Kidney (tissue), 22 donors: ENCODE measurements at places on chromosomes 2 and 18.

DNA sequence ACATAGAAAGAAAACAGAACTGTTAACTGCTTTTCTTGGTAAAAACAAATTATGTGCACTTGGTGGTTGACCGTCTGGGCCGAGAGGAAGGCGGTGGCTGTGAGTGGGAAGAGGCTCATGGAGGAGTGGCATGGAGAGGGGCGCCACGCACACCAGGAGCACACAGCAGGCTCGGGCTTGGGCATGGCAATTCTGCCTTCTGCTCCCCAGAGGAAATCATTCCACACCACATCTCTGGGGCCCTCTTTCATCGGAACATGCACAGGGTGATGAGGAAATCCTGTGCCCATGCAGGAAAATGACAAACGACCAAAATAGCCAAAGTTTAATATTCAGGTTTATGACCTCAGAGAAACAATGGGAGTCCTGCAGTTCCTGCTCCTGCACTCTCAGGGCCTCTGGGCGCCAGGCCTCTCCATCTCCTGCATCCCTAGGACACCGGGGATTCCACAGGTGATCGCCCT, 26.4 kb downstream of the WDFY1 start:
- H3K27ac ChIP-seq: no peak overlapping the region
- no peaks in the 10 kb centered on the region for H3K27me3 ChIP-seq
- no peak for DNase-seq
- H3K4me1 ChIP-seq: no peaks in the 10 kb centered on the region

DNA sequence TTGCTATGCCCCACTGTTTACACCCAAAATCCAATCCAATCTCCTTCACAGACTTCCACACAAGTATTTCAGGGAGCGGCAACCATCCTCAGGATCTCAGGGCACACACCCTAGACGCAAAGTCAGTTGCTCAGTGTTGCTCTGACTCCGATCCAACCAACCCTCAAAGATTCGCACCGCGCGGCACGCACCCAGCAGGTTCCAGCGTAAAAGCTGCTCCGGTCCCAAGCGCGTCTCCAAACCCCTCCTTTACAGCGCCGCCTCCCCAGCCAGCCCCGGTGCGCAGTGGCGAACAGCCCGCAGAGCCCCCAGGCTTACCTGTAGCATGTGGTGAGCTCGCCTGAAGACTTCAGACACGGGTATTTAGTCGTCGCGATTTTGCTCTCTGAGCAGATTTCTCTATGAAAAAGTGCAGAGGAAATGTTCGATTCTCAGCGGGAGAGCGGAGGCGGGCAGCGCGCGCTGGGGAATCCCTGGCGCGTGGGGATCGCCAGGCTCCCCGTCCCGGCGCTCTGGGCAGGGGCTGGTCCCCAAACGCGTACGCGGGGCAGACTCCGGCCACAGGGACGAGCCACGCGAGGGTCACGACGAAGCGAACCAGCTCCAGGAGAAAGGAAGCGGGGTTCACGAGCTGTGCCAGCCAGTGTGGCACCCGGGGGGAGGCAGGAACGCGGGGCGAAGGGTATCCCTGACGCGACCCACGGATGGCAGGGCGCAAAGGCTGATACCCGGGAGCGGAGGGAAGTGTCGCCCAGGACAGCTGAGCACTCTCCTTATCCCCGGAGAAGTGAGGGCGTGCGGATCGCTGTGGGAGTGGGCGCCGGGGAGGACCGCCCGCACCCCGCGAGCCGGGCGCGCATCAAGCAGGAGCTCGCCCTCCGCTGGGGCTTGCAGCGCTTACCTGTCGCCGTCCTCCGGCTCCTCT, 650 bp downstream of the CCBE1 start:
- peak; percentile 55 for DNase-seq
- no peaks in the 10 kb centered on the region for H3K27me3 ChIP-seq
- H3K4me1 ChIP-seq: no peaks in the 10 kb centered on the region
- peak overlapping the region; percentile 56 for H3K4me3 ChIP-seq
- no peaks in the 10 kb centered on the region for H3K36me3 ChIP-seq

- no peak overlapping the region for H3K4me3 ChIP-seq
- DNase-seq: no peak
- no peaks in the 10 kb centered on the region for H3K27me3 ChIP-seq
- peaks cover 5% of the 10 kb centered on the region for H3K36me3 ChIP-seq
Measured at GRCh38 chr2:200877443-200877842, 11.4 kb downstream of the PPIL3 start.

- H3K4me3 ChIP-seq: no peak overlapping the region
- peak; percentile 74 for DNase-seq
- H3K4me1 ChIP-seq: no peaks in the 10 kb centered on the region
- H3K36me3 ChIP-seq: no peaks in the 10 kb centered on the region
- no peaks in the 10 kb centered on the region for H3K27me3 ChIP-seq
Measured at GRCh38 chr2:53096351-53096750, 671.3 kb upstream of the CHAC2 start.

DNA sequence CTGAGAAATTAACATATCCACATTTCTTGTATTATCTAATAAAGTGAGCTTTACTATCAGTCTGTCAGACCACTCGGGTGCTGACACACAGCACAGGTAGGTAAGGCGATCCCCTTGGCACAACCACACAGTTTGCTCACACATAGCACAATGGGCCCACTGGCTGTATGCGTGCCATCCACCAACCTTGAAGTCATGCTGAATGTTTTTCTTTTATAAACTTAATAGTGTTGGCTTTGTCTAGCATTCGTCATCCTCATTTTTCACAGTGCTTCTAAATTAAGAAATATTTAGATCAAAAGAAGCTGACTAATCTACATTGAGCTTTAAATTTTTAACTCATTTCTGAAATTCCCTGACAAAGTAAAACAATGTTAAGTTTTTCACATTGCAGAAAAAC, 50.0 kb upstream of the PAPOLG start:
- H3K4me1 ChIP-seq: no peaks in the 10 kb centered on the region
- H3K4me3 ChIP-seq: no peak overlapping the region
- no peaks in the 10 kb centered on the region for H3K36me3 ChIP-seq

- no peaks in the 10 kb centered on the region for H3K27me3 ChIP-seq
- H3K4me1 ChIP-seq: no peaks in the 10 kb centered on the region
- no peak overlapping the region for H3K4me3 ChIP-seq
- no peaks in the 10 kb centered on the region for H3K36me3 ChIP-seq
Measured at GRCh38 chr2:6791682-6792081, 74.0 kb downstream of the CMPK2 start.

DNA sequence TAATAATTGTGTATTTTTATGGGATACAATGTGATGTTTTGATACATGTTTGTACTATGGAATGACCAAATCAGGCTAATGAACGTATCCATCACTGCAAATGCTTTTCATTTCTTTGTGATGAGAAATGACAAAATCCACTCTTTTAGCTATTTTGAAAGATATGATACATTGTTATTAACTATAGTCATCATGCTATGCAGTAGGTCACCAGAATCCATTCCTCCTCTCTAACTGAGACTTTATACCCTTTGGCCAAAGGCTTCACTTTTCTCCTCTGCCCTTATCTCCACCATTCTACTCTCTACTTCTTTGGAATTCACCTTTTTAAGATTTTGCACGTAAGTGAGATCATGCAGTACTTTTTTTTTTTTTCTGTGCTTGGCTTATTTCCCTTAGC, 44.5 kb upstream of the TMEM17 start:
- no peak overlapping the region for H3K4me3 ChIP-seq
- H3K36me3 ChIP-seq: no peaks in the 10 kb centered on the region
- no peak for DNase-seq
- no peak overlapping the region for H3K27ac ChIP-seq
- no peaks in the 10 kb centered on the region for H3K4me1 ChIP-seq
- no peaks in the 10 kb centered on the region for H3K27me3 ChIP-seq

GRCh38 chr18:3554811-3555427, 104.9 kb downstream of the TGIF1 start:
- H3K4me1 ChIP-seq: no peaks in the 10 kb centered on the region
- DNase-seq: no peak
- H3K27me3 ChIP-seq: no peaks in the 10 kb centered on the region

- peak overlapping the region; percentile 33 for H3K27ac ChIP-seq
- H3K4me1 ChIP-seq: peaks cover 4% of the 10 kb centered on the region
Measured at GRCh38 chr2:30233271-30234009, 2.1 kb downstream of the LBH start.
